ENCODE measurements at places on chromosomes 16 and 17.
A peak's percentile ranks its signal among the peaks of the same experiment; 100 is the strongest.

DNA sequence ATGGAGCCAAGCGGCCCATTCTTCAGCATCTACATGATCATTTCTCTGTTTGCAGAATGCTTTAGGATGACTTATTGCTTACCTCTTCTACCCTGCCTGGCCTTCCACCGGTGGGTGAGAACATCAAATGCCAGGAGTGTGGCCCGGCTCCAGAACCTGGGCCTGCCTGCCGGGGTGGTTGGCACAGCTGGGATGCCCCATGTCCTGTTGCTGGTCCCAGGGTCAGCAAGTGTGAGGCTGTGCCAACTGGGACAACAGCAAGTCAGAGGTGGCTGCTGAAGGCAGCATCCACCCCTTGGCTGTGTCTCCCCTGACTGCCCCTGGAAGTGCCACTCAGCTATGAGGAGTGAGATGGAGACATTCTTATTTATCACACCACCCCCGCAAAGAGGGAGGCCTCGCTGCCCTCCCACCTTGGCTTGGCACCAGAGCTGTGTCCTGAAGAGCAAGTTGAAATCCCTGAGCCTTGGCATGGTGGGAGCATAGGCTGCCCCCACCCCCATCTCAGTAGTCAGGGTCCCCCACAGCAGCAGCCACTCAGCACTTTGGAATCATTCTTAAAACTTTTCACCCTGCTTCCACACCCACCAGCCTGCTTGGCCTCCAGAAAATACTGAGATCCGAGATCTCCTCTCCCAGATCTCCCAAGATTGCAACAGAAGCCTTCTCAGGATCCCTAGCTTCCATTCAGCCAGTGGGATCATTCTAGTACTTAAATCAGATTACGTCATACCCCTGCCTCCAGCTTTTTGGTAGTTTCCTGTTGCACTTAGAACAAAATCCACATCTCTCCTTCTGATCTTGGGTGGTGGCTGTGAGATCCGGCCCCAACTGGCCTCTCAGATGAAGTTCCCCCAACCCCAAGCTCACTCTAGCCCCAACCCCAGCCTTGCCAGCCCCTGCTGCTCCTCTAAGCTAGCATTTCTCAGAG is 127.5 kb downstream of the SOCS1 start:
- peak; percentile 58 for DNase-seq

DNA sequence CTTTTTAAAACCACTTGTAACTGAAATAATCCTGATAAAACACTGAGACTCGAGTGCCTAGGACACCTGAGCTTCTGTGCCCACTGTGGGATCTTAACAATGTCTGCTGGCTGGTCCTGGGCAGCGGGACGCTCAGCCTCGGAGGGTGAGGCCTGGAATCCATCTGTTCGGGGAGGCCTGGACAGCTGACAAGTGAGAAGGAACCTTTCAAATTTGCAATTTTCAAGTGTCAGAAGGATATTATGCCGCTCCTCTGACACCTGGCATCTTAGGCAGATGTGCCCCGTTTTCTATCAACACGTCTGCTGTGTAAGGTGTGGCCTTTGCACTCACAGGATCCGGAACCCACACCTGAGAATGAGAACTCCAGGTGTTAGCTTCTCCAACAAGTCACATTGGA is 33.1 kb upstream of the C16orf78 start:
- DNase-seq, result no peak

GRCh38 chr16:85313526-85314301 is 201.4 kb upstream of the CIBAR2 start:
- DNase-seq, result peak; percentile 54

DNA sequence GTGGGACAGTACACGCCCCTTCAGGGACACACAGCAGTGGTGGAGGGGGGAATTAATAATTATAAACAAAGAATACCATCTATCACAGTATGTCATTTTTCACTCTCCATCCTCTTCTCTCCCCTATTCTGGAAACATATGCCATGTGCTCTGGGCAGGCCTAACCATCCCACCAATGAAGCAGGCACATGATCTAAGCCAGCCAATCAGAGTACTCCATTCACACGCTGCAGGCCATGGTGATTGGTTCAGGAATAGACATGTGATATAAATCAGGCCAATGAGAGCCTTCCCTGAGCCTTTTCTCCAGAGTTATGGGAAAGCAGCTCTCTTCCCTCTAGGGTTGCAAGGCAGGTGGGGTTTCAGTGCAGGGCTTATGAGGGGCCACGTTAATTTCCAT is 36.5 kb downstream of the GSG1L start:
- no peak for DNase-seq

DNA sequence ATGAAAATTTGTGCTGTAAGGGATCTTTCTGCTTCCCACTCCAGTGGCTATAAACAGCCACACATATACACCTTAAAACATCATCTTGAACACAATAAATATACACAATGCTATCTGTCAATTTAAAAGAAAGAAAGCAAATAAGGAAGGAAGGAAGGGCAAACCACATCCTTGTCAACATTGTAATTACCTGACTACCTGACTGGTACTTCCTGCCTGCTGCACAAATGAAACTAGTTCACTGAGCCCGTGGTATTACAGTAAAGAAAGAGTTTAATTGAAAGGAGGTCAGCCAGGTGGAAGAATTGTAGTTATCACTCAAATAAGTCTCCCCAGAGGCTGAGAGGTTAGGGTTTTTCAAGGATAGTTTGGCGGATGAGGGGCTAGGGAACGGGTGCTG is 344.4 kb upstream of the ASIC2 start:
- no peak for DNase-seq

Data from AG20443 (cell line).